A549 treated with CpdA at 1 μM for 4 hours (cell line): ENCODE measurements at places on chromosomes 16 and 17. TPM values are rescaled to one million over a fixed set of nuclear protein-coding genes. Genes with fewer than 3 reads are reported as not detected.

Gene NLRC5
- total RNA-seq, result 3.3 to 6.9 TPM (median 4.1 TPM) in 5 replicates

Gene SOST
- 0.05 TPM in 1 of 5 replicates, not detected in the others for total RNA-seq

Gene CETP
- not detected in 5 replicates for total RNA-seq

Gene SGCA
- total RNA-seq, result 0.84 to 1.9 TPM (median 1.5 TPM) in 5 replicates

Gene CRHR1
- 0.11 to 0.27 TPM (median 0.12 TPM) in 4 of 5 replicates, not detected in the other for total RNA-seq

Gene KRT26
- not detected in 5 replicates for total RNA-seq

Gene NAGS
- total RNA-seq, result 0.75 to 1.1 TPM (median 0.94 TPM) in 5 replicates

Gene CD68
- 34.0 to 42.9 TPM (median 36.5 TPM) in 5 replicates for total RNA-seq

Gene HLF
- total RNA-seq, result 0.08 to 0.33 TPM (median 0.27 TPM) in 5 replicates

Gene MPP3
- 17.2 to 18.7 TPM (median 18.2 TPM) in 5 replicates for total RNA-seq

Gene MEOX1
- not detected in 5 replicates for total RNA-seq
